ENCODE measurements at places on chromosomes 2 and 18.
A peak's percentile ranks its signal among the peaks of the same experiment; 100 is the strongest.

- no peaks in the 10 kb centered on the region for H3K27me3 ChIP-seq
- peak; percentile 39 for DNase-seq
- peaks cover 17% of the 10 kb centered on the region for H3K4me1 ChIP-seq
- H3K4me3 ChIP-seq = no peak overlapping the region
- H3K36me3 ChIP-seq = peaks cover 52% of the 10 kb centered on the region
Measured at GRCh38 chr2:230872968-230873660, 8.4 kb downstream of the ITM2C start.

DNA sequence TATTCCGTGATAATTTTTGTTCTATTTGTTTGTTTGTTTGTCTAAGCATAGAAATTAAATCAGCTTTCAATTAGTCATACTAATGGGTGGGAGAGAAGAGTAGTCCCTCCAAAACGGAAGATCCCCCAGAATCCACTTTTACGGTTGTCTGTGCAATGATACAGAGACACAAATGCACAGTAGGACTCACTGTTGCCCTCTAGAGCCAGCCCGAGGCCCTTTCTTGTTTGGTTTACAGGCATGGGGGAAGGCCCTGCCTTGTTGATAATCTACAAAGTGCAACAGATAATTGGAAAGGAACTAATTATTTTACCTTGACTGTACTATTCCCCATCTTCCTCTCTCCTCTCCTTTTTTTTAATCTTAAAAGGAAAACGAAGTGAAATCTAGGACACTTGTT lies 121.1 kb downstream of the ACOXL start:
- no peaks in the 10 kb centered on the region for H3K27me3 ChIP-seq
- no peak for DNase-seq
- H3K4me3 ChIP-seq = no peak overlapping the region
- peaks cover 13% of the 10 kb centered on the region for H3K4me1 ChIP-seq
- no peak overlapping the region for H3K27ac ChIP-seq

DNA sequence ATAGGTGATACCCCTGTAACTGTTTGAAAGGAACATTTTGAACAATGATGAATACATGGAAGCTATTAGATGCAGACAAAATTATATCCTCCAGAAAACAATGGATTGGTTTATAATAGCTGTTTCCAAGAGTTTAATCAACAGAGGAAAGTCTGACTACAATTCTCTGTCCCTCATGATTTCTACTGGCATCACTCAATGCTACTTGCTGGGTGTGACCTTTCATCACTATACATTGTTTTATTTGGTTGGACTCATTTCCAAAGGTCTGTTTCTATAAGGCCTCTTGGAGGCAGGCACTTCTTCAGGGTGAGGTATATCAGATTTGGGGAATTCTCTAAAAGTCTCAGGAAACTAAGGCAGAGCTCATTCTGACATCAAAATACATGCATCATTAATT lies 636.1 kb upstream of the SLC8A1 start:
- no peak overlapping the region for H3K27ac ChIP-seq
- H3K4me3 ChIP-seq = no peak overlapping the region
- no peaks in the 10 kb centered on the region for H3K27me3 ChIP-seq
- no peaks in the 10 kb centered on the region for H3K36me3 ChIP-seq
- no peaks in the 10 kb centered on the region for H3K4me1 ChIP-seq
- no peak for DNase-seq

DNA sequence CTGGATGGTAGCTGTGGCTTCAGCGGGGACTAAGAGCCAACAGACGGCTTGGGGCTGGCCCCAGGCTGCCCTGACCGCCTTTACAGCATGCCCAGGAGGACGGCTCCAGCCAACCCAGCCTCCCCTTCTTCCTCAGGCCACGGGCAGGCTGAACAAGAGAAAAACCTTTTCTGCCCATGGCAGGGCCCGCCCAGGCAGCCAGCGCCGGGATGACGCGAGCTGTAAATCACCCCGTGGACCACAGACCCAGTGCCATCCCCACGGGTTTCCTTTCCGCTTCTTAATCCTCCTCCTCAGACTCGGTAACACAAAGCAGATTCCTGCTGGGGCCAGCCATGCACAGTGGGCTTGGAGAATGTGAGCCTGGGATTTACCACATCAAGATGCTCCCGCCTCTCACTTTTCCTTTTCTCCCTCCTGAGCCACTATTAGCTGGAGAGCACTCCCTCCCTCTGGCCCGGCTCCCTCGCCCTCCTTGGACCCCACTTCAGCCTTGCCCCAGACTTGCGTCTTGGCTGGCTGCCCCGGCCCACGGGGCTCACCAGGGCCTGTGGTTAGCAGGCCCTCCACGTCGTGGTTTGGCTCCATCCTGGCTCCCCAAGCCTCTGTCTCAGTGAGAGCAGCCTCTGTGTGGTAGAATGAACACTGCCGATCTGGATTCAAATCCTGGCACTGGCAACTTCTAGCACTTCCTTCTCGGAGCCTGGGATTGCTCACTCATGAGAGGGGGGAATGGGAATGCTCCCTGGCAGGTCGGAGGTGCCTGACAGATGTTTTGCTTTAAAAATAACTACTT lies 31.4 kb downstream of the ATOH8 start:
- H3K4me3 ChIP-seq = no peak overlapping the region
- DNase-seq = no peak
- no peaks in the 10 kb centered on the region for H3K36me3 ChIP-seq

- no peaks in the 10 kb centered on the region for H3K36me3 ChIP-seq
- no peak for DNase-seq
- no peaks in the 10 kb centered on the region for H3K27me3 ChIP-seq
- H3K4me1 ChIP-seq = no peaks in the 10 kb centered on the region
Measured at GRCh38 chr18:3074087-3074486, 61.1 kb upstream of the LPIN2 start.

- H3K4me1 ChIP-seq = no peaks in the 10 kb centered on the region
- peaks cover 16% of the 10 kb centered on the region for H3K27me3 ChIP-seq
- no peaks in the 10 kb centered on the region for H3K36me3 ChIP-seq
- DNase-seq = no peak
Measured at GRCh38 chr2:124025891-124026434, 876 bp downstream of the CNTNAP5 start.

DNA sequence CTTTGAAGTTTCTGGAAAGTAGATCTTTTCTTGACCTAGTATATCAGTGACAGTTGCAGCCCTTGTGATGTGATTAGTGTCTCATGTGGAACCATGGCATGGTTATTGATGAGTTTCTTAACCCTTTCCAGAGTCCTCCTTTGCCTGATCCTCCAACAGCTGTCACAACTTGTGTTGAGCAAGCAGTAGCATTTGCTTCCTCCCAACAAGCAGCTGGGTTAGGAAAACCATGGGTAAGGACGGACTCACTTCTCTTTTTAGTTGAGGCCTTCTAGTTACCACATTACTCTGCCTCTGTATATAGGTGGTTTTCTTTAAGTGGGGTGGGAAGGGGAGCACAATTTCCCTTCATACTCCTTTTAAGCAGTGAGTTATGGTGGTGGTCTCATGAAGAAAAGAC lies 96.3 kb downstream of the XRCC5 start:
- no peak overlapping the region for H3K4me3 ChIP-seq
- H3K4me1 ChIP-seq = no peaks in the 10 kb centered on the region
- no peak for DNase-seq

DNA sequence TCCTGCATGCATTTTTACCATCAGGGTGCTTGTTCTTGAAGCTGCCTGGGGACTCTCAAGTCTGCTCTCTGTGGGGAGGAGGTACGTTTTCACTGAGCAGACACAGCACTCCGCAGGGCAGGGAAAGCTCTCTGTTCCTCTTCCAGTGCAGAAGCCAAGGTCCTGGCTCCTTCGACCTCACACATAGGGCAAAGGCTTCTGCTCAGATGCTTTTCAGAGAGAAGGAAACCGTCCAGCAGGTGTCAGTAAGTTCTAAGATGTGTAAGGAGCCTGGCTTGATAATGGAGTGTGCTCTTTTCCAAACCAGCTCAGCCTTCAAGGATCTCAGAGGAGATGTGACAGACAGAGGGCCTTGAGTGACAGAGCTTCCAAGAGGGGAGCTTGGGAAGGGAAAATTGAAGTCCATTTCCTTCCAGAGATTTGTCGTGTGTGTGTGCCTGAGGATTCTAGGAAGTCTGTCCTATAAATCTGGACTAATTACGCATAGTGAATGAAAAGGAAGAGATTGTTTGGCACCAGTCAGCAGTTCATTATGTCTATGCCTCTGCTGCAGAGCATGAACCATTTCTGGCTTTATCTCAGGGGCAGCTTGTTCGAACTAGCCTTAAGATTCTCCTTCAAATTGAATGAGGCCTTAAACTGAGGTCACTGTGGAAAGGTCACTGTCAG lies 67.3 kb upstream of the UPP2 start:
- no peak overlapping the region for H3K4me3 ChIP-seq
- no peak overlapping the region for H3K27ac ChIP-seq
- DNase-seq = no peak
- no peaks in the 10 kb centered on the region for H3K27me3 ChIP-seq
- no peaks in the 10 kb centered on the region for H3K36me3 ChIP-seq
- H3K4me1 ChIP-seq = no peaks in the 10 kb centered on the region

- H3K4me1 ChIP-seq = peaks cover 4% of the 10 kb centered on the region
- no peak overlapping the region for H3K4me3 ChIP-seq
- no peak overlapping the region for H3K27ac ChIP-seq
- DNase-seq = no peak
- no peaks in the 10 kb centered on the region for H3K27me3 ChIP-seq
- no peaks in the 10 kb centered on the region for H3K36me3 ChIP-seq
Measured at GRCh38 chr2:39232141-39232540, 11.6 kb downstream of the CDKL4 start.

DNA sequence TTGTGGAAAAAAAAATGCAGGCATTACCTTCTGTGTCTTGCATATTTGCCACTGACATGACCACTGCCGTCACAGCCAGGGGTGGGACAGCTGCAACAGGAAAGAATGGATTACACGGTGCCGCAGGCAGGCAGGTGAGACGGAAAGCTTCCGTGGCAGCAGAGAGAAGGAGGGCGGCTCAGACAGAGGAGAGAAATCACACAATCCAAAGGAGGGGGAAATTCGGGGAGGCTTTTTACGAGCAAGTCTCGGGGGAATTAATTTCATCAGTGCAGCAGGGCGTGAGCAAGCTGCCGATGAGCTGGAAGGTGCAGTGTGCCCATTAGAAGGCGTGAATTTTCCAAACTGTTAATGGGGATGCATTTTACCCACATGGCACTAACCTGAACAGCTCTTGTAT lies 234.8 kb upstream of the PXDN start:
- no peak for DNase-seq
- no peak overlapping the region for H3K27ac ChIP-seq
- no peaks in the 10 kb centered on the region for H3K36me3 ChIP-seq
- peaks cover 1% of the 10 kb centered on the region for H3K4me1 ChIP-seq

GRCh38 chr2:25524507-25524906 lies 148.9 kb downstream of the DTNB start:
- H3K27me3 ChIP-seq = no peaks in the 10 kb centered on the region
- DNase-seq = no peak
- no peaks in the 10 kb centered on the region for H3K36me3 ChIP-seq
- H3K27ac ChIP-seq = no peak overlapping the region
- no peaks in the 10 kb centered on the region for H3K4me1 ChIP-seq

DNA sequence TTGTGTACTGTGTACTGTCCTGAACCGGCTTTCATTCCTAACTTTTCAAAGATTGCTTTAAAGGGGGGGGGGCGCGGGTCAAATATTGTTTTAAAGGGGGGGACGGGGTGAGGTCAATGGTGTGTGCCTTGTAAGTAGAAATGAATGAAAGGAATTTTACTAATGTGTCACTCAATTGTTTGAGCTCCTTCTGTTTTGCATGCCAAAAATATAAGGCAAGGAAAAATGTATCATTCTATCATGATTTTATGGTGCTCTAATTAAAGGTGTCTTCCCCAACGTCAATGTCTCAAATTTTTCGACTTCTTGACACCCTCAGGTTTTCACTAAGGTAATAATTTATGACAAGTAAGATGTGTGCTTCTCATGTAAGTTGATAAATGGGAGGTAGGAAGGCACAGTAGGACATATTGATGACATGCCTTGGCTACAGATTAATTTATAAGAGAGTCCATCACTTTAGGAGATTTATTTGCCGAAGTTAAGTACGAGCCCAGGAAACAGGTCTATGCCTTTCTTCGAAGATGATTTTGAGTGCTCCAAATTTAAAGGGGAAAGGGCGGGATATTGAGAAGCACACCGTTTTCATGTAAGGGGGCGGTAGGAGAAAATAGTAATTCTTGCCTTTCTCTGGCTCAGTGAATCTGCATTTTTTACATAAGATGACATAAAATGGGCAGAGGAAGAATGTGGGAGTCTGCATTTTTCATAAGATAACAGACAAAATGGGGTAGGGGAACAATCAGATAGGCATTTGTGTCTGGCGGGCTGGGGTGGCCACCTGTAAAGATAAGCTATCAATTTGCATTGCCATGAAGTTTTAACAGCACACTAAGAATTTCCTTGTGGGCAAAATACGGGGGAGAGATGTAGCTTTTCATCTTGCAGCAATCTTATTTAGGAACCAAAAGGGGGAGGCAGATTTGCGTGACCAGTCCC lies 1.2 kb upstream of the TRAPPC8 start:
- no peaks in the 10 kb centered on the region for H3K27me3 ChIP-seq
- DNase-seq = no peak
- no peaks in the 10 kb centered on the region for H3K36me3 ChIP-seq
- peaks cover 10% of the 10 kb centered on the region for H3K4me1 ChIP-seq
- peak overlapping the region; percentile 67 for H3K4me3 ChIP-seq

GRCh38 chr2:102032368-102033030 lies 40.7 kb downstream of the IL1R2 start:
- no peaks in the 10 kb centered on the region for H3K27me3 ChIP-seq
- no peak overlapping the region for H3K4me3 ChIP-seq
- no peak overlapping the region for H3K27ac ChIP-seq
- no peaks in the 10 kb centered on the region for H3K4me1 ChIP-seq

DNA sequence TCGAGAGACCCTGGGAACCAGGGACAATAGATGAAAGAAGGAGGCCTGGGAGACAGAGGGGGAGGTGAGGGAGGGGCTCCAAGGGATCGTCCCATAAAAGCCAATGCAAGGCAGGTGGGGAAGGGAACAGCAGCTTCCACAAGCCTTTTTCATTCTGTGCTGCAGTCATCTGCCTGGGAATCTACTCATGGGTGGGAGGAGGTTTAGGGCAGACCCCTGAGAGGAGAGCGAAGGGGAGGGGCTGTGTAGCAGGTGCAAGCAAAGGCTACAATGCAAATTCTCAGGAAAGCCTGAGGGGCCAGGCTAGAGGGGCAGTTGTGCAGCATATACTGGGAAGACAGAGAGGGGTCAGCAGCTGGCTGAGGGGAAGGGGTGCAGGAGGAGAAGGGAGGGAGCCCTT lies 135.4 kb downstream of the SETBP1 start:
- peaks cover 9% of the 10 kb centered on the region for H3K4me1 ChIP-seq
- no peaks in the 10 kb centered on the region for H3K36me3 ChIP-seq
- no peak overlapping the region for H3K27ac ChIP-seq
- no peak for DNase-seq
- H3K4me3 ChIP-seq = no peak overlapping the region

- peaks cover 25% of the 10 kb centered on the region for H3K36me3 ChIP-seq
- DNase-seq = no peak
- no peaks in the 10 kb centered on the region for H3K27me3 ChIP-seq
Measured at GRCh38 chr2:9497017-9497416, 22.7 kb downstream of the IAH1 start.

- no peak overlapping the region for H3K4me3 ChIP-seq
- no peaks in the 10 kb centered on the region for H3K27me3 ChIP-seq
- H3K36me3 ChIP-seq = no peaks in the 10 kb centered on the region
- H3K27ac ChIP-seq = no peak overlapping the region
- no peak for DNase-seq
Measured at GRCh38 chr18:22816266-22817176, 116.6 kb upstream of the RBBP8 start.

- no peak overlapping the region for H3K4me3 ChIP-seq
- no peak overlapping the region for H3K27ac ChIP-seq
- no peaks in the 10 kb centered on the region for H3K36me3 ChIP-seq
- no peak for DNase-seq
- no peaks in the 10 kb centered on the region for H3K27me3 ChIP-seq
- no peaks in the 10 kb centered on the region for H3K4me1 ChIP-seq
Measured at GRCh38 chr2:47890711-47891368, 15.5 kb downstream of the FBXO11 start.

Measured in H1 (cell line).